ENCODE measurements at places on chromosomes 16 and 17.

- no peaks in the 10 kb centered on the region for H3K27me3 ChIP-seq
- no peak for ATAC-seq
- H3K4me3 ChIP-seq = no peak overlapping the region
- peaks cover 7% of the 10 kb centered on the region for H3K36me3 ChIP-seq
Observed at GRCh38 chr17:12422651-12423050, 243.0 kb upstream of the MYOCD start.

GRCh38 chr17:64102627-64103390 is 27.1 kb downstream of the ERN1 start:
- no peaks in the 10 kb centered on the region for H3K36me3 ChIP-seq
- no peak overlapping the region for H3K4me3 ChIP-seq
- ATAC-seq = no peak
- H3K4me1 ChIP-seq = peaks cover 5% of the 10 kb centered on the region

- no peaks in the 10 kb centered on the region for H3K36me3 ChIP-seq
- peak overlapping the region; percentile 4 for H3K4me3 ChIP-seq
- H3K4me1 ChIP-seq = peaks cover 22% of the 10 kb centered on the region
- H3K27me3 ChIP-seq = peaks cover 51% of the 10 kb centered on the region
Observed at GRCh38 chr16:50842589-50842988, 100.7 kb downstream of the CYLD start.

- H3K27me3 ChIP-seq = no peaks in the 10 kb centered on the region
- no peak overlapping the region for H3K27ac ChIP-seq
- H3K4me1 ChIP-seq = peaks cover 8% of the 10 kb centered on the region
- H3K36me3 ChIP-seq = peaks cover 13% of the 10 kb centered on the region
- H3K4me3 ChIP-seq = no peak overlapping the region
- no peak for ATAC-seq
Observed at GRCh38 chr17:7858522-7858810, 663 bp downstream of the CYB5D1 start.

GRCh38 chr17:18093616-18094408 is 6.1 kb downstream of the DRG2 start:
- H3K4me3 ChIP-seq = no peak overlapping the region
- H3K27ac ChIP-seq = peak overlapping the region; percentile 21
- peaks cover 18% of the 10 kb centered on the region for H3K4me1 ChIP-seq
- no peaks in the 10 kb centered on the region for H3K27me3 ChIP-seq
- no peak for ATAC-seq

DNA sequence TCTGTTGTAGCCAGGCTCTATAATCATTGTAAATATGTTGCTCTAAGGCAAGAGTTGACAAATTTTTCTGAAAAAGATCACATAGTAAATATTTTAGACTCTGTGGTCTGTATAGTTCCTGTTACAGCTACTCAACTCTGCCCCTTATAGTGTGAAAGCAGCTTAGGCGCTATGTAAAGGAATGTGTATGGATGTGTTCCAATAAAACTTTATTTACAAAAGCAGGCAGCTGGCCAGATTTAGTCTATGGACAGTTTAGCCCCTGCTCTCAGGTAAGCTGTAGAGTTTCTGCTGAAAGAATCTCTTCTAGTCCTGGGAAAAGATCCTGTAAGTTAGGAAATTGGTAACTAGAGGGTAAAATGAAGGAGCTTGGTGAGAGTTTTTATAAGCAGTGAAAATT is 133.1 kb downstream of the SALL1 start:
- H3K4me1 ChIP-seq = no peaks in the 10 kb centered on the region
- no peak overlapping the region for H3K27ac ChIP-seq
- ATAC-seq = no peak
- no peaks in the 10 kb centered on the region for H3K27me3 ChIP-seq
- H3K36me3 ChIP-seq = no peaks in the 10 kb centered on the region

DNA sequence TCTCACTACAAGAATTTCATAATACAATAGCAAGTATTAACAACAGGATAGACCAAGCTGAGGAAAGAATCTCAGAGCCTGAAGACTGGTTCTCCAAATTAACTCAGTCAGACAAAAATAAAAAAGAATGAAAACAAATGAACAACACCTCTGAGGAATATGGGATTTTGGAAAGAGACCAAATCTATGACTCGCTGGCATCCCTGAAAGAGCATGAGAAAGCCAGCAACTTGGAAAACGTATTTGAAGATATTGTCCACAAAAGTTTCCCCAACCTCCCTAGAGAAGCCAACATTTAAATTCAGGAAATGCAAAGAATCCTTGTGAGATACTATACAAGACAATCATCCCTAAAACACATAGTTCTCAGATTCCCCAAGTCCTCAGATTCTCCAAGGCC is 20.9 kb downstream of the NLRP1 start:
- H3K4me3 ChIP-seq = no peak overlapping the region
- H3K36me3 ChIP-seq = peaks cover 70% of the 10 kb centered on the region
- H3K4me1 ChIP-seq = peaks cover 11% of the 10 kb centered on the region
- no peak for ATAC-seq

DNA sequence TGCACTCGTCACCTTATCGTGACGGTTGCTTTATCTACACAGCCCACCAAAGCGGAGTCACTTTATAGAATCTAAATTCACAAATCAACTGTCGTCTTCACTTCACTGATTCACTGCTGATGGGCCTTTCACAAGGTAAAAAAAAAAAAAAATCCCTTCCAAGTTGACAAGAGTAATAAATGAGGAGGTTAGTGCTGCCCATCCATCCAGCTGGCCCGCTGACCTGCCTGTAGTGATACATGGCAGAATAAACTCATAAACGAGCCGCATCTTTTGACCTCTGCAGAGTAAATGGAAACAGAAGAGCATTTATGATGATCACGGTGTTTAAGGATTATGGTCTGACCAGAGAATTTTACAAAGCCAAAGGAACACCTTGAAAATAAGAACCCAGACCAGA is 227.3 kb upstream of the IRX5 start:
- no peaks in the 10 kb centered on the region for H3K36me3 ChIP-seq
- no peaks in the 10 kb centered on the region for H3K27me3 ChIP-seq
- no peak for ATAC-seq
- H3K4me3 ChIP-seq = no peak overlapping the region

GRCh38 chr16:19963301-19963700 is 78.7 kb upstream of the GPRC5B start:
- H3K27me3 ChIP-seq = no peaks in the 10 kb centered on the region
- no peak overlapping the region for H3K27ac ChIP-seq
- no peak overlapping the region for H3K4me3 ChIP-seq
- no peaks in the 10 kb centered on the region for H3K4me1 ChIP-seq

GRCh38 chr17:8189711-8190477 is at the start of gene BORCS6:
Gene BORCS6, minus strand, starts transcription at chr17:8190180. Its CDS starts 40 bp downstream, at chr17:8190140.
- H3K4me1 ChIP-seq = peaks cover 6% of the 10 kb centered on the region
- ATAC-seq = peak; percentile 87
- H3K36me3 ChIP-seq = no peaks in the 10 kb centered on the region
- H3K4me3 ChIP-seq = no peak within 1 kb of the TSS
- no peaks in the 10 kb centered on the region for H3K27me3 ChIP-seq
- H3K27ac ChIP-seq = no peak within 1 kb of the TSS

DNA sequence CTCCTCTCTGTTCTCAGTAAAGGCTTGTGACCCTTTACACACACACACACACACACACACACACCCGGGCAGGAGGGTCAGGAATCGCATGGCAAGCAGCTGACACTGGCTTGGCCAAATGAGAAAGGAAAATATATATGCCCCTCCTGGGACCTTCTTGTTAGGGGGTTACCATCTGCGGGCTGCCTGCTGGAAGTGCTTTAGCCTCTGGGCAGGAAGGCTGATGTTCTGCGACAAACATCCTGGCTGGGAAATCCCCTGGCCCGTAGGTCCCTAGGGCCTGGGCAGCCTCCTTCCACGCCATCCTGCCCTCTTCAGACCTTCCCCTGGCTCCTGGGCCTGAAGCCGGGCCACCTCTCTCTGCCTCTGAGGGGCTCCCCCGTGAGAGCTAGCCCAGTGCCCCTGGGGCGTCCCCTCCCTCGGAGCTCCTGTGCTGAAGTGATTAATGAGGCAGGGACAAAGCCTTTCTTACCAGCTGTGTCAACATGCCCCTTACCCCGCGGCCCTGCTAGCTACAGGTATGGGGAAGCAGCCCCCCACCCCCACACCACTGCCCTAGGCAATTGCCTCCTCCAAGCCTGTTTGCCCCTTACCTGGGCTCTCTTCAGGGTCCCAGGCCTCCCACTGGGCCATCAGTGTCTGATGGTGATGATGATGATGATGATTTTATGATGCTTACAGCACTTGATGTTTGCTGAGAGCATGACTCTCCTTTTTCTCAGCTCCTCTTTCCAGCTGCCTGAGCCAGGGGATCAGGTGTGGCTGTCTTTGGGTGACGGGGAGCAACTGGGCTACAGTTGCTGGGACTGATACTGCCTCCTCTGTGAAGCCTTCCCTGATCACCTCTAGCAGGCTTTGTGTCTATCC is 32.8 kb upstream of the ETV4 start:
- peak overlapping the region; percentile 9 for H3K4me3 ChIP-seq
- ATAC-seq = peak; percentile 90
- H3K27ac ChIP-seq = peak overlapping the region; percentile 82
- H3K36me3 ChIP-seq = no peaks in the 10 kb centered on the region
- H3K4me1 ChIP-seq = peaks cover 24% of the 10 kb centered on the region
- H3K27me3 ChIP-seq = peaks cover 8% of the 10 kb centered on the region

DNA sequence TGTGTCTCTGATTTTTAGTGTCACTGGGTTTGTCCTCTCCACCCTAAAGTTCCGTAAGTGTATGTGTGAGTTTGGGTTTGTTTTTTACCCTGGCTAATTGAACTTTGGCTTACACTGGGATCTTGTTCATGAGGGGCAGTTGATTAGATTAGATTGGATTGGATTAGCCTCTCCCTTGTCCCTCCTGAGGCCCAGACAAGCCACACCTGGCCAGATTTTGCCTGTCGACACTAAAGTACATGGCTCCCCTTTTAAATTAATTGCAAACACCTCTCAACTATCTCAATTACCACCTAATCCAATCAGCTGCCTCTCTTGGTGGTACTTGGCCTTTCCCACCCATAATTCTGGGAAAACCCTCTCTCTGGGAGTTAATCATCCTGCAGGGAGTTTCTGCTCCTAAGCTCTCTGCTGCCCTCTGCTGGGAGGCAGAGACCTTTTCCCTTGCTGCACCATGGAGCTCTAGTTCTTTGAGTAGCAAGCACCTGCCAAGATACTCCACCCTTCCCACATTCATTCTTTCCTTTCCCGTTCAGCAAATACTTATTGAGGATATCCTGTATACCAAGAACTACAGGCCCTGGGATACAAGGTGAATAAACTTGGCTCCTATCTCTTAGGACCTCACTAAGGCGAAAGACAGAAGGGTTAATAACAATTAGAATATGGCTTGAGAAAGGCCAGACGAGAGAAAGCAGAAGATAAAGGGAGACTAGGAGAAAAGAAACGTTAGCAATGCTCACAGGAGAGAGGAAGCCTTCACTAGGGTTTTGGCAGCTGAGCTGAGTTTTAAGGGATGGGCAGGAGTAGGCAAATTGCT is 60.0 kb upstream of the MPHOSPH6 start:
- no peak overlapping the region for H3K27ac ChIP-seq
- H3K4me3 ChIP-seq = no peak overlapping the region
- H3K27me3 ChIP-seq = peaks cover 40% of the 10 kb centered on the region
- no peak for ATAC-seq
- H3K4me1 ChIP-seq = peaks cover 5% of the 10 kb centered on the region
